ENCODE measurements at places on chromosomes 4 and X. TPM values are rescaled to one million over a fixed set of nuclear protein-coding genes. Genes with fewer than 3 reads are reported as not detected.

The ATP5ME gene
- total RNA-seq = 178 TPM

The MXRA5 gene
- total RNA-seq = 30.7 TPM

DNA sequence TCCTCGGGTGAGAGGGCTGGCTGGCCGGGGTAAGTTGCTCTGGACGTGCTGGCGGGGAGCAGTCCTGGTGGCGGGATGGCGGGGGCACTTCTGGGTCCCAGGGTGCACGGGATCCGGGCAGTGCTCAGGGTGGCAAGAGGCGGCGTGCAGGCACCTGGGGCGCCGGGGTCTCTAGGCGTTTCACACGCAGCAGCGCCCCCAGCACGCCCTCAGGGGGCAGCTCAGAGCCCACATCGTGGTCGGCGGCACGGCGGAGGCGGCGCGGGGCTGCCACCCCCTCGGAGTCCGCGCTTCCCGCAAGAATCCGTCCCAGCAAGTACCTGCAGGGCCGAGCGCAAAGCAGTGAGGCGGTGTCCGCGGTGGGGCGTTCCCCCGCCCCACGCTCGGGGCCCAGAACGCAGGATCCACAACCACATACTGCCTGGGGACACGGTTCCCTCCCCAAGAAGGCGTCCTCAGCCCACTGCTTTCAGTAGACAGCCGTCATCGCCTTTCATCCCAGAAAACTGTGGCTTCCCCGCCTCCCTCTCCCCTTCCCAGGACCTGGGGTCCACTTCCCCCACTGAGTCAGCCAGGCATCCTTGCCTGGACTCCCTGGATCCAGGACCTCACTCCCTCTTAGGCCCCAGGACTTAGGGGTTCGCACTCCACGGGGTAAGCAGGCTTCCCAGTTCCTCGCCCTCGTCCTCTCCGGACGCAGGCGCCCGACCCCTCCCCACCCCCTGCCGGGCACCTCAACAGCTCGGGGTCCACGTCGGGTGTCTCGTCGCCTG is 4.1 kb downstream of the PCSK1N start:
- DNase-seq = no peak

DNA sequence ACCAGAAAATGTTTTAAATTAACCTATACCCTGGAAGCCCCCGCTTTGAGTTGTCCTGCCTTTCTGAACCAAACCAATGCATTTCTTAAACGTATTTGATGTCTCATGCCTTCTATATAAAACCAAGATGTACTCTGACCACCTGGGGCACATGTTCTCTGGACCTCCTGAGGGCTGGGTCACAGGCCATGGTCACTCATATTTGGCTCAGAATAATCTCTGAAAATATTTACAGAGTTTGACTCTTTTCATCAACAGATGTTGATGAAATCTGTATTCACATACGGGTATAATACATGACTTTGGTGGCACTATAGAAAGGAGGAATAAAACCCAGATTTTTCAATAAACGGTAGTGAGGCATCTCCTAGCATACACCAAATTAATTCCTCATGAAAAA is 55.7 kb downstream of the STAP1 start:
- no peak for DNase-seq

- no peak for DNase-seq
Measured at GRCh38 chrX:10039821-10040793, 72.9 kb downstream of the CLDN34 start.

The NDST3 gene
- 0.20 TPM for total RNA-seq

The ALAS2 gene
- total RNA-seq = 164 TPM

- no peak for DNase-seq
Measured at GRCh38 chr4:35216636-35217035, 1027.7 kb downstream of the ARAP2 start.

GRCh38 chr4:173191623-173192041 is 23.0 kb downstream of the GALNT7 start:
- DNase-seq = no peak

All from skin of body (tissue), 3 donors.